Smooth muscle cell of trachea (primary cell): ENCODE measurements at places on chromosomes 5 and 9. TPM values are rescaled to one million over a fixed set of nuclear protein-coding genes. Genes with fewer than 3 reads are reported as not detected.

TJP2 gene
- 58.2 and 64.5 TPM in 2 replicates for total RNA-seq

PLAC8L1 gene
- not detected in 2 replicates for total RNA-seq

ZNF883 gene
- 3.9 and 7.9 TPM in 2 replicates for total RNA-seq

MRPL22 gene
- 11.4 and 26.8 TPM in 2 replicates for total RNA-seq

ZNF454 gene
- 1.6 and 2.5 TPM in 2 replicates for total RNA-seq

GADD45G gene
- 3.1 TPM in 1 of 2 replicates, not detected in the other for total RNA-seq

TIGD6 gene
- total RNA-seq, result 8.7 and 12.9 TPM in 2 replicates

RNF183 gene
- not detected in 2 replicates for total RNA-seq

SLC4A9 gene
- total RNA-seq, result not detected in 2 replicates

DIPK1B gene
- total RNA-seq, result 0.58 and 2.2 TPM in 2 replicates

NR4A3 gene
- 1.2 and 2.0 TPM in 2 replicates for total RNA-seq

GALNT12 gene
- total RNA-seq, result 16.5 and 19.2 TPM in 2 replicates

IFNB1 gene
- not detected in 2 replicates for total RNA-seq

SLC34A3 gene
- total RNA-seq, result under 0.01 TPM in 1 of 2 replicates, not detected in the other

GRPEL2 gene
- total RNA-seq, result 15.9 and 17.7 TPM in 2 replicates

CER1 gene
- not detected in 2 replicates for total RNA-seq

LCN1 gene
- not detected in 2 replicates for total RNA-seq

RNF208 gene
- total RNA-seq, result 0.15 and 0.50 TPM in 2 replicates

LCN2 gene
- not detected in 2 replicates for total RNA-seq

DCTN4 gene
- total RNA-seq, result 72.0 and 72.9 TPM in 2 replicates

SLC6A3 gene
- total RNA-seq, result under 0.01 TPM in 1 of 2 replicates, not detected in the other

OR1J2 gene
- total RNA-seq, result not detected in 2 replicates
